ENCODE measurements at places on chromosomes 3 and 15.
A peak's percentile ranks its signal among the peaks of the same experiment; 100 is the strongest.

DNA sequence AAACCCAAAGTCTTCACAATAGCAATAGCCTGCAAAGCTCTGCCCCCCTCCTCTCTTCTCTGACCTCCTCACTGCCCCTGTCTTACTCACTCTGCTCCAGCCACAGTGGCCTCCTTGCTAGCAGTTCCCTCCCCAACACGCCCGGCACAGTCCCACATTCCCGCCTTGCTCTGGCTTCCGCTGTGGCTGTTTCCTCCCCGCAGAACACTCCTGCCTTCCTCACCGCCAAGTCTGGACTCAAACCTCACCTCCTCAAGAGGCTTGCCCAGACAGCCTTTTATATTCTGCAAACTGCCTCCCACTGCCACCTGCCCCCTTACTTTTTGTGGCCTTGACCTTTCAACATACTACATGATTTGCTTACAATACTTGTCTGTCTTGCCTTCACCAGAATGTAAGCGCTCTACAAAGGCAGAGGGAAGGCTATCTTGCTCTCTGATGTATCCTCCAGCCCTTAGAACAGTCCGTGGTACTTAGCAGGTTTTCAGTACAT, 406 bp upstream of the MPI start:
- no peak for DNase-seq

- DNase-seq, result no peak
These were observed 42.0 kb downstream of the FAM3D start for GRCh38 chr3:58624550-58624949.

DNA sequence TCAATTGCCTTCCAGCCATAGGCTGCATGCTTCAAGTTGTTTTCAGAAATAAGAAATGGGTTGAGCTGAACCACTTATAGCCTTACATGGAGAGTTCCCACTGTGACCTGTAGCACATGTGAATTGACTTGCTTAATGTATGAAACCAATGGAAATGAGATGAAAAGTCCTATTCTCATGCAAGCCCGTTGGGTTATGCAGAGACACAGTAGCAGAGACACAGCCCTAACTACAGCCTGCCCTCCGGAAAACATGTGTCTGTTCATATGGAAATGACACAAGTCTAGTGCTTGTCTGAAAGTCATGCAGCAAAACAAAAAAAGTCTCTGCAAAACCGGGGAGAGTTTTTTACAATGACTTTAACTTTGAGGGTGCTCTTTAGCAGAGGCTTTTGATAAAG, 14.5 kb downstream of the HIGD2B start:
- no peak for DNase-seq

DNA sequence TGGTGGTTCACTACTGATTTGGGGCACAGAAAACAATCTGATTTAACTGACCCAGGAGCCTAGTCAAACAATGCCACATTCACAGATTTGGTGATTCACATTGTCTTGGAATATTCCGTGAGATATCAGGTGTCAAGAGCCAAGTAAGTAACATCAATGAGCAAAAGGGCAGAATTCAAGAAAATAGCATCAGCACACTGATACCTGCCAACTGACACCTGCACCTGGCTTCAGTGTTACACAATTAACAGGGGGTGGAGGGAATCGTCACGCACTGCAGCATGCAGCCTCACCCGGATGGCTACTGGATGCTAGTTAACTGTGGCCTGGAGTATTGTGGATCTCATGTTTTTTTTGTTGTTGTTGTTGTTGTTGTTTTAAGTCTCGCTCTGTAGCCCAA, 17.6 kb downstream of the CCNL1 start:
- DNase-seq, result no peak

DNA sequence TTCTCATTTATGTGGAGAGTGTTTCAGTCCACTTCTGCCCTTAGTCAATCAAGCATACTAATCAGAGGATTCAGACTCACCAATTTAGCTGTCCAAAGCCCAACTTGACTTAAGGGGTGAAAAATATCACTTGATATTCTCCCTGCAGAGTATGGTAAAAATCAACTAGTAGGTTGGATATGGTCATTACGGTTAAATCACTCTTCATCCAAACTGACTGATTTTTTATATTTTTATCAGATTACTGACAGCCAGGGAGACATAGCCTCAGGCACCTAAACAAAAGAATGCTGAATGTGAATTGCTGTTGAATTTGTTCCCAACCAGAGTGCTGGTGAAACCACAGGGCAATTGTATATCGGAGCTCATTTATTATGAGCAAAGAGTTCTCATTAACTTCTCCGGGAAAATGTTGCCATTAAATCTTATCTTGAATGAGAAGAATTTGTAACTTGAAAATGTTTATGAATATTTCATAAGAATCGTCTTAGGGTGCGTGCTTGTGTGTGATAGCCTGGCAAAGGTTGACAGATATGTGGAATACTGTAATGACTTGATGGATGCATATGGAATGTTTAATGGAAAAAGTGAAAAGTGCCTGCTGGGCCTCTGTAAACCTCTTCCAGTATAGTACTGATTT, 411.2 kb downstream of the NAALADL2 start:
- no peak for DNase-seq

GRCh38 chr15:92391640-92392039, 2.0 kb upstream of the ST8SIA2 start:
- peak; percentile 36 for DNase-seq

GRCh38 chr3:106719583-106719982, 657.7 kb upstream of the CCDC54 start:
- DNase-seq, result no peak

DNA sequence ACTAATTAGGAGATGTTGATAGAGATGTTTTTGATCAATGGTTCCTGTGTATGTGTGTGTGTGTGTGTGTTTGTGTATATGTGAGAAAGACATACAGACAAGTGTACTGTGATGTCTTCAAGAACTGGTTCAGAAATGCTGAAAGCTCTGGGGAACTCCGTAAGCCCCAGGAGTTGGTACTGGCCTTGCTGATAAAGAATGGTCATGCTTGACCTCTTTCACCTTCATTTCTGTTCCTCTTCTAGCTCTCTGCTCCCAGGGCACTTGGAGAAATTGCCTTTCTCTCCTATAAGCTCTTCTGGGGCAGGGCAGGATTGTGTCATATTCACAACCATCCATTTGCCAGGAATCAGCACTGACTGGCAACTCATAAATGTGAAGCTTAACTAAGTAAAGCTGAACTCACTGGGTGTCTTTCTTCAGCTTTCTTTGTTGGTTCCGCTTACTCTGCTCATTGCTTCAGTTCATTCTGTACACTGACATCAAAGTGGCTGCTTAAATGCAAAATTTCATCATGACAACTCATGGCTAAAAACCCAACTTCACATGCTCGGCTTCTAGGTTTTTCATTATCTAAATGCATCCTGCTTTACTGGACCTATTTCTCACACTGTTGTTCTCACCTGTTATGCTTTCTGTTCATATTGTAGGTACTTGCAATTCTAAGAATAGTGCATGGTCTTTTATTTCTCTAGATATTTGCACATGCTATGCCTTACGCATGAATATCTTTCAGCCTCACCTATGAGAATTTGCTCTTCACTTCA, 162.1 kb upstream of the LYSMD4 start:
- DNase-seq, result no peak

- DNase-seq, result no peak
These were observed 111.2 kb downstream of the GMPS start for GRCh38 chr3:155981669-155982068.

DNA sequence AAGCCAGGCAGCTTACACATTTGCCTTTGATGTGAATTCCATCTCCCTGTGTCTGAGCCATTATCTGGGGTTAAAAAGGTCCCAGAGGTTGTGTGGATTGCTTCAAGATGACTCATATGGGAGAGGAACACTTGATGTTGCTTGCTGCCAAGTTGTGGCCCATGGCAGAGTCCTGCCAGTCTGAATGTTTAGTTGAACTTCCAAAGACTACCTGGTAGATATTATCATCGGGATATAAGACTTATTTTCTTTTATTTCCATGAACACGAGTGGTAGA, 85.6 kb downstream of the TJP1 start:
- peak; percentile 92 for DNase-seq

DNA sequence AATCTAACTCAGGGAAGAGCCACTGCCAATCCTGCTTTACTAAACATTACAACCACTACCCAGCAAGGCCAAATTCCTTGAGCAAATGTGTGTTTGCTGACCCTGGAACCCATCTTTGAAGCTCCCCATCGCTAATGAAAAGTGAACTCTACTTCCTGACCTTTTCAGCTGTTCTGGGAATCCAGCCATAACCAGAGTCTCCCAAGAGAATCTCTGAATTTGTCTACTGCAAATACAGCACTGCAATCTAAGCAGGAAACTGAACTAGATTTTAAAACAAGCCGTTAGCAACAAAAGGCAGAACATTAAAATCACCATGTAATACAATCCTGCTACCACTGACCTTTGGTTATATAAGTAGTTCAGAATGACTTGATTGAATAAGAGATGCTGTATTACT, 309.2 kb downstream of the MAGI1 start:
- no peak for DNase-seq

GRCh38 chr15:31202953-31203352, 101.4 kb upstream of the TRPM1 start:
- DNase-seq, result no peak

DNA sequence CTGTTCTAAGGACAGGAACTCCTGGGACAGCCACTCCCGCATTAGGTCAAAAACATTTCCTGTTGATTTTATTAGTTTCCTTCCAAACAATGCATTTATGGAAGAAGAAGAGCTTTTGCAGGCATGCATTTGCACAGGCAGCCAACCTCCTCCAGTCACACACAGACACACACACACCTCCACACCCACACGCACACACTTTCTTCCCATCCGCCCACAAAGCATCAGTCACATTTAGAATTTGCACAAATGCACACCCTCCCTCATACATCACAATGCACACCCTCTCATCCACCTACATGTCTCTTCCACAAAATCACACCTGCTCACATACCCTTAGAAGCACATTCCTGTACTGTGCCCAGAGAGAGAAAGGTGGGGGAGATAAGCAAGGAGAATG, 4.1 kb upstream of the TYRO3 start:
- no peak for DNase-seq

DNA sequence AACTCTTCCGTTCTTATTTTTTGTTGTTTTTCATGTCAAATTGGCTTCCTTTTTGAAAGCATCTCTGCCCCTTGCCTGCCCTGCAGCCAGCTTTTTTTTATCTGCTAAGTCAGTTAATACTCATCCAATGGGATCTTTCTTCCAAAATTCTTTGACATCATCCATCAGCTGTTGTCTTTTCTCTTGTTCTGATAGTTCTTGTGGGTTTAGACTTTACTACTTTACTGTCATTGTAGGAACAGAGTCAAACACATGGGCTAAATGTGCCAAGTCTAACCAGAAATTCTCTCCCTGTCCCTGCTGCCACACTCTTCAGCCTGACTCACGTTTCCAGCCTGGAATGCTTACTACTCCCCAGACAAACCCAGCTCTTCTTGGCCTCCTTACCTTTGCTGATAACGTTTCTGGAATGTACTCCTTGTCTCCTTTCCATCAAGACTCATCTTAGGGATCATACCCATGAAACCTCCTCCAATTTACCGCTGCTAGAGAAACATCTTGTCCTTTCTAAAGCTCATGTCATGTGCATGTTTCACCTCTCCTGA, 10.7 kb upstream of the VPS8 start:
- no peak for DNase-seq

DNA sequence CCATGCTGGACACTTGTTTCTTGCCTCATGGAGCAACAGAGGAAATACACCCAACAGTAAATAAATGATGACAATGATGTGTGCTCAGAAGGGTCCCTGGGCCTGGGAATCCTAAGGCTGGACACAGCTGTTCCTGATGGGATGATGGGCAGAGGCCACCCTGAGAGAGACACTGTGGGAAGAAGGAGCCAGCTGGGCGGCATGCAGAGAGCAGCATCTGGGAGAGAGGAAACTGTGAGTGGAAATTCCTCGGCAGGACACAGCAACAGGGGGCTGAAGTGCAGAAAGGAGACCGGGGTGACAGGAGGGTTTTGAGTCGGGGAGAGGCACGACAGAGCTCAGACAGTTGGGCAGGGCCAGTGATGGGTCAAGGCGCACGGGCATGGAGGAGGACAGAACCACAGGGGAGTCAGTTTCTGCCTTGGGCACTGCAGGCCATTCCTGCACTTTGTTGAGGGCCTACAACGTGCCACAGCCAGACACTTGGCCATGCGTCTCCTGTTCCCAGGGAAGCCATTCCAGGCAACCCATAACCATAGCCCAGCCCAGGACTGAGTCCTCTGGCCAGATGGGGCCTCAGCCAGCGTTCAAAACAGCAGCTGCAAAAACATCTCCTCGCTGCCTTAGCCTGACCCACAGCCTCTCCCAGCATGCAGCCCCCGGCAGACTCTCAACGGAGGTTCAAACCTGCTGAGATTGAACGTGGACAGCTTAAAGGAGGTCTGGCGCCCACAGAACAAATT, 36.7 kb upstream of the SLC6A1 start:
- DNase-seq, result no peak

GRCh38 chr3:99921986-99922385, 104.3 kb downstream of the CMSS1 start:
- DNase-seq, result no peak

DNA sequence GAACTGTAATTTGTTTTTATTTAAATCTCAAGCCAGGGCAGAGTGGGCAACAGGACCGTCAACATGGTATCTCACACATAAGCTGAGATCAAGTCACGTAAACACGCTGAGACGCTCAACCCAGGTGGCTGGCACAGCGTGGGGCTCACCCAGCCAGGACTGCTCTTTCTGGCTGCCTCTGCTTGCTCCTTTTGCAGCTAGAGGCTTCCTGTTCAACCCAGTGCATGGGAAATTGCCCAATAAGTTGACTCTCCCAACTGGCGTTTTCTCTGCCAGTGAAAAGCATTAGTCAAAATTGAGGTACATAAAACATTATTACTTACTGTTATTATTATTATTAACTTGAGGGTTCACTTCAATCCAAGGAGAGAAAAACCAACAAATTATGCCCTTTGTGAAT, 398.1 kb downstream of the NR2F2 start:
- no peak for DNase-seq

DNA sequence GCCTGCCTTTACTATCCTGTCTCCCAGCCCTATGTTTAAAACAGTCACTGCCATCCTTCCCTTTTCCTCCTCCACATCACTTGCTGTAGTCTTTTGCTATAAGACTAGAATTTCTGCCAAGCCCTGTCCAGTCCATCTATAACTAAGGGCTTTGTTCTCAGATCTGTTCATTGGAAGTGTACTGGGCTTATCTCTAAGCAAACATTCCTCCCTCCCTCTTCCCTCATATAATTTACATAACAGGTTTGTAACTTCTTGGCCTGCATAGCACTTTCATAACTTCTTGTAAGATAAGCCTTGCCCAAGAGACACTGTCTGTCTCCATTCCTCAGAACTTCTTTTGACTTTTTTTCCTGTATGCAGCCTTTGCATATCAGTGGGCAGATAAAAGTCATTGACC, 16.7 kb downstream of the TPRG1 start:
- DNase-seq, result no peak

GRCh38 chr3:126267169-126267975, 87.0 kb upstream of the ALDH1L1 start:
- DNase-seq, result peak; percentile 35

GRCh38 chr3:52393959-52394670, 50.8 kb downstream of the SEMA3G start:
- no peak for DNase-seq

Data from HCT116 (cell line).